ENCODE measurements at places on chromosomes 12 and 14.

DNA sequence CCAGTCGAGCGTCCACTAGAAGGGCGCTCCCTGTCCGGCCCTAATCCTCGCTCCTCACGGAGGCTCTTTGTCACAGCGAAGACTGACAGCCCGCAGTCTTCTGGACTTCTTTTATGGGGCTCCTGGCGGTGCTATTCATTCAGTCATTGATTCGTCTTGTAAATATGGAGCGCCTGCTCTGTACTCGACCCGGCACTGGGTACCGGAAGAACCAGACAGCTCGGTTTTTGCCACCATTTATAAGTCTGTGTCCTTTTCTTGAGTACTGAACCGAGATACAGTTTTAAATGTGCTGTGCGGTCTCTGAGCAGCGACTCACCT, 570 bp downstream of the DMAC2L start:
- no peaks in the 10 kb centered on the region for H3K36me3 ChIP-seq
- H3K4me1 ChIP-seq, result peaks cover 16% of the 10 kb centered on the region
- DNase-seq, result no peak
- no peaks in the 10 kb centered on the region for H3K27me3 ChIP-seq
- peak overlapping the region; percentile 81 for H3K4me3 ChIP-seq
- H3K27ac ChIP-seq, result peak overlapping the region; percentile 86

GRCh38 chr12:102114212-102114611, 5.7 kb downstream of the NUP37 start:
- H3K4me1 ChIP-seq, result peaks cover 5% of the 10 kb centered on the region
- no peak for DNase-seq
- no peak overlapping the region for H3K27ac ChIP-seq
- peaks cover 22% of the 10 kb centered on the region for H3K36me3 ChIP-seq
- H3K27me3 ChIP-seq, result no peaks in the 10 kb centered on the region

- no peak overlapping the region for H3K4me3 ChIP-seq
- H3K27me3 ChIP-seq, result no peaks in the 10 kb centered on the region
- DNase-seq, result no peak
- H3K4me1 ChIP-seq, result no peaks in the 10 kb centered on the region
- no peaks in the 10 kb centered on the region for H3K36me3 ChIP-seq
Measured at GRCh38 chr12:115261691-115262398, 577.9 kb upstream of the TBX3 start.

DNA sequence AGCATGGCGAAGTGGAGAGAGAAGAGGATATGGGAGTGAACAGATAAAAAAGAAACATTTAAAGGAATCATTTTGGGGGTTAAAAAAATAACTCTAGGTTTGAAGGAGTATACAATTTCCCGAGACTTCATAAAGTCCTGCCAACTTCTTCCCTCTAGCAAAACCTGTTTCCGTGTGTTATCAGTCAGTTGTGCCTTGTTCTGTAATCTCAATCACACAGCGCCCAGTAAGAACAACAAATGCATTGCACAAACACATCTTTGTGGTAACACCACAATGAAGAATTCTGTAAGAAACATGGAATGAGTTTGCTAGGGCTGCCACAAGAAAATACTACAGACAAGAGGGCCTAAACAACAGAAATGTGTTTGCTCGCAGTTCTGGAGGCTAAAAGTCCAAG, 144.7 kb upstream of the FUT8 start:
- no peak overlapping the region for H3K27ac ChIP-seq
- no peaks in the 10 kb centered on the region for H3K27me3 ChIP-seq
- no peaks in the 10 kb centered on the region for H3K36me3 ChIP-seq
- no peak for DNase-seq
- no peak overlapping the region for H3K4me3 ChIP-seq

GRCh38 chr12:17110316-17110715, 504.4 kb upstream of the LMO3 start:
- H3K4me1 ChIP-seq, result no peaks in the 10 kb centered on the region
- no peak for DNase-seq
- H3K4me3 ChIP-seq, result no peak overlapping the region
- no peak overlapping the region for H3K27ac ChIP-seq
- H3K27me3 ChIP-seq, result no peaks in the 10 kb centered on the region

- no peaks in the 10 kb centered on the region for H3K36me3 ChIP-seq
- no peak within 1 kb of the TSS for H3K27ac ChIP-seq
- H3K27me3 ChIP-seq, result no peaks in the 10 kb centered on the region
- peaks cover 35% of the 10 kb centered on the region for H3K4me1 ChIP-seq
Measured at GRCh38 chr14:20802341-20803084, at the start of gene RNASE1. RNASE1 (minus strand) TSS chr14:20802844; CDS start chr14:20802068, 776 bp downstream.

DNA sequence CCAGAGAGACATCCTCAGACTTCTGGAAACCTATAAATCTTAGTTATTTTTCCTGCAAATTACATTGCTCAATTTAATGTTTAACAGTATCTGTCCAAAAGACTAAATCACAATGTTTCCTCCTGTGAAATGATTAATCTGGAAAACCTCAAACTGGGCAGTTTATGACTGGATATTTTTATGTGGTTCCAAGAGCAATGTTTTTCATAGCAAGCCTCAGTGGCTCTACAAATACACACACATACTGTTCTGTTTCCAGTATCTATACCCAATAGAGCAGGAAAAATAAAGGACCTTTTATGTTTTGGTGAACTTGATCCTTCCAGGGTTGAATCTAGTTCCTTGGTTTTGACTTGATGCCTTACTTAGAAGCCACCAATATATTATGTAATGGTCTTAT, 9.2 kb downstream of the NID2 start:
- no peaks in the 10 kb centered on the region for H3K27me3 ChIP-seq
- H3K36me3 ChIP-seq, result no peaks in the 10 kb centered on the region
- H3K4me3 ChIP-seq, result no peak overlapping the region
- DNase-seq, result no peak
- no peaks in the 10 kb centered on the region for H3K4me1 ChIP-seq

GRCh38 chr12:53230108-53230845, 1.7 kb downstream of the RARG start:
- H3K4me3 ChIP-seq, result no peak overlapping the region
- peaks cover 17% of the 10 kb centered on the region for H3K4me1 ChIP-seq
- H3K27ac ChIP-seq, result no peak overlapping the region
- no peaks in the 10 kb centered on the region for H3K36me3 ChIP-seq
- no peaks in the 10 kb centered on the region for H3K27me3 ChIP-seq

DNA sequence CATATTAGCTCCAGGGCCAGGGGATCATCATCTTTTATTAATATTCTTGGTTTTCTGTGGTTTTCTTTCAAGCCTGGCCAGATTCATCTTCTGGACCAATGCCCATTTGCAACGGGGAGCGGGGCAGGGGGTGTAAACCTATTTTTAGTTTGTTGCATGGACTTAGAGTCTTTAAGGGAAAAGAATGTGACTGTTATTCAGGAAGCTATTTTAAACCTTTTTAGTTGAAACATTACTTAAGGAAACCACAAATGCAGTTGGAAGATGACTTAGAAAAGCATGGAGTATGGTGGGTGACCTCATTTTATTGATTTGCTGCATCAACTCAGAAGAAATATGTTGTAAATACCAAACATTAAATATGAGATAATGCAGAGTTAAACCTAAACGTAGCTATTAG, 368.4 kb upstream of the E2F7 start:
- H3K4me3 ChIP-seq, result no peak overlapping the region
- no peak for DNase-seq
- no peaks in the 10 kb centered on the region for H3K4me1 ChIP-seq
- no peaks in the 10 kb centered on the region for H3K27me3 ChIP-seq
- H3K27ac ChIP-seq, result no peak overlapping the region
